ENCODE measurements at places on chromosomes 4 and X.
A peak's percentile ranks its signal among the peaks of the same experiment; 100 is the strongest.

DNA sequence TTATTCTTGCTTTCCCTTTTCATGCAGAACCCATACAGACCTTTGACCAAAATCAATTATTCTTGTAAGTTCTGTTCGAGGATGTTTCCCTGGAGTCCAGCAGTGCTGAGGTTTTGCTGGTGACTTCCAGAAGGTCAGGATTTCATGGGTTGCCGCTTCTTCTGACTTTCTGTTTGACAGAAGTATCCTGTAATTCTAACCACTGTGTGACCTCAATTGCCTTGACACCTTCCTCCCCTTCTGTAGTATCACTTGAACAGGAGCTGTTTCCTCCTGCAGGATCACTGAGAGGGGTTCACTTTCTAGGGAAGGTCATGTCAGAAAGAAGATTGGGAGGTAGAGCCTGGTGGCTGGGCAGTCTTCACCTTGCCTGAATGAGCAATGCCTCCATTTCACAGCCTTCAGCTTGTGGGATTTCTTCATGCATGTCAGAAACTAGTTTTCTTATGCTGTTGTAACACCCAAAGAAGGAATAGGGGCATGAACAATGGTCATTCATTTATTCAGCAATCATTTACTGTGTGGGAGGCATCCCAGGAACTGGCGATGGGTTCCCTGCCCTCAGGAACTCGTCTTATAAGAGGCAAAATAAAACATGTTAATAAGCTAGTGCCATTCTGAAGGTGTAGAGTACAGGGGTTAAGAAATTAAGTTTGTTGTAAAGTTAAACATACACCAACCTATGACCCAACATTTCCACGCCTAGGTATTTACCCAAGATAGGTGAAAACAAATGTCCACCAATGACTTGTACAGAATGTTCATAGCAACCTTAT, 205.9 kb downstream of the SOWAHB start:
- no peak for DNase-seq

DNA sequence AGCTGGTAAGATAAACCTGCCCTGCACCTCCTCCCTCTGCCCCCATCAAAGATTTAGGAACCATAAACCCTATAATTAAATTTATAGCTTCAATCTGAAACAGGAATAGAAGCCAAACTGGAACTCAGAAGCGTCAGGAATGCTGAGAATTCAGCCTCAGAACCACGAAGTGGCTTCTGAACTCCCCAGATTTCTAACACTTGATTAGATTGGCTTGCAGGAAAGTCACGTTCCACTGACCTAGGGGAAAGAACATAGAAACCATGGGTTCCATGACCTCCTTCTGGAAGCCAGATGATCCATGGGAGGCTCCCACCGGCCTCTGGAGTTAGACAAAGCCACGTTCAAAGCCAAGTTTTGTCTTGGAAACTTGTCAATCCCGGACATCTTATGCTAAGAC, 356.5 kb downstream of the MID1IP1 start:
- DNase-seq, result no peak

GRCh38 chr4:139606103-139606502, 50.1 kb upstream of the SETD7 start:
- no peak for DNase-seq

- peak; percentile 73 for DNase-seq
These were observed at the start of gene LSM6 for GRCh38 chr4:146175541-146176453. Gene LSM6, plus strand, starts transcription at chr4:146175718. Its CDS starts 7,204 bp downstream, at chr4:146182922.

- no peak for DNase-seq
These were observed 6.9 kb downstream of the SORCS2 start for GRCh38 chr4:7199129-7199725.

Measured in NCI-H1105 (cell line).